ENCODE measurements at places on chromosomes 6 and 20.

DNA sequence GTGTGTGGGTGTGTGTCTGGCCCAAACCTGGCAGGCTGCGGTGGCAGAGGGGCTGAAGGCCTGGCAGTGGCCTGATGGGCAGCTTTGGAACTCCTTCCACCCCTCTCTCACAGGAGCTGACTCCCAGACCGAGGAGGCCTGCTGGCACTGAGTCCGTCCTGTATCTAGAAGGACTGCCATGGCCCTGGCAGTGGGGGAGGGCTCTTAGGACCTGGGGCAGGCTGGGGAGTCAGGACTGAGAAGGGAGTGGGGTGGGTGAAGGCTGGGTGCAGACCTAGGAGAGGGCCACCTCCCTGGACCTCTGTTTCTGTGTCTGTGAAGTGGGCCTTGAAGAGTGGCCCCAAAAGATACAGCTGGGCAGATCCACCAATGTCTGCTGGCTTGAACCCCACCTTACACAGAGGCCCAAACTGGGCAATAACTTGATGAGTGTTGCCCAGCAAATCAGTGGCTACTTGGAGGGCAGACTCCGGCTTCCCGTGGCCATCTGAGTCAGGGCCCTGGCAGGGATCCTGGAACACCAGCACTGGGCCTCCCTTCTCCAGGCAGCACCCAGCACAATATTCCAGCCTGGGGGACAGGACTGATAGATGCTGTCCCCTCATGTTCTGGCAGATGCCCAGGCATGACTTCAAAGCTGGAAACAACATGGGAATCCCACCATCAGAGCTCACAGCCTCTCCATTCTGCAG is 46.7 kb upstream of the BLCAP start:
- no peak for DNase-seq

GRCh38 chr6:160457823-160458222 is 109.6 kb downstream of the SLC22A3 start:
- DNase-seq, result no peak

- DNase-seq, result no peak
These were observed 64.4 kb downstream of the SMPDL3A start for GRCh38 chr6:122853259-122853995.

- no peak for DNase-seq
These were observed 58.0 kb upstream of the TMEM200A start for GRCh38 chr6:130307752-130308361.

DNA sequence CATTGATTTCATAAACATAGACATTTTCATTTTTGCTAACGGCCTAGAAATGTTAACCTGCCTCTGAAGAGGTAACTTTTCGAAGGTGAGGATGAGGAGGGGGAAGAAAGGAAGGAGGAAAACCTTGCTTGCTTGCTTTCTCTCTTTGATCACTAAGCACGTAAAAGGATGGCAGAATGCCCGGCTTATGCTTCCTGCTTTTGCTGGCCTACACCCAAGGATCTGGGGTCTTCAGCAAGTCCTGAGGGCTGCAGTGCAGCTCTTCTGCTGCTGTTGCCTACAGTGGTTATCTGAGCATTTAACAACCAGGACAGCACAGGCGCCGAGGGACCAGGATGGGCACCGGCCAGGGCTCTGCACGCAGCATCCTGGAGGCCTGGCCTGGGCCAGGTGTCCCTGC is 150.8 kb upstream of the TAB2 start:
- no peak for DNase-seq

DNA sequence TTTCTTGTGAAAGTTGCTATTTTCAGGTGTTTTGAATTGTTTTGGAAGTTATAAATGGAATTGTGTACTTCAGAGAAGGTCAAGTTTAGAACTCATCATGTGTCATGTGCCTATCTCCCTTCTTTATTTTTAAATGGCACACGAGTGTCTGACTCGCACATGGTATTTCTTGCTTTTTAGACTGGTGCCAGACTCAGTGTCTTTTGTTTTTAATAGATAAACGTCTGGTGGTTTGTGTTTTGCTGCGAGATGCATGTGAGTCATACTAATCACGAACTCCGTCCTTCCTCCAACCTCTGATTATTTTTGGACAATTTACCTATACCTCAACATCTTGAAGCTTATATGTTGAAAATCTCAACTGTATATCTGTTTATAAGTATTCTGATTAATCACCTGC is 292.1 kb downstream of the CDKAL1 start:
- DNase-seq, result no peak

DNA sequence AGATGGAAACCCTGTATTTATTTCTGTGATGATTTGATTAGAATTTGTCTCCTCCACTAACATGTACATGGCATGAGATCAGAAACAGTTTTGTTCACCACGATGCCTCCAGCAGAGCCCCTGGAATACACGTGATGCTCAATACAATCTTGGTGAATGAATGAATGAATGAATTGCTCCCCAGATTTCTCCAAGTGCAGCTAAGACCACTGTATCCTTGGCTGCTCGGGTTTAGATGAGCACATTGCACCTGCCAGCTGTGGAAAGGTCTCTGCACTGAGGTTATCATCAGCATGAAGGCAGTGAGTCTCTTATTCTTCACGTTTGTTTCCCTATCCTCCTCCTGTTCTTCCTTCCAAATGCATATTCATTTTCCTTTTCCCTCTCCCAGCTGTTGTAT is 17.9 kb downstream of the CASS4 start:
- no peak for DNase-seq

All from RKO (cell line).